Esophagus squamous epithelium (tissue), 5 donors: ENCODE measurements at places on chromosomes 3 and 15.
A peak's percentile ranks its signal among the peaks of the same experiment; 100 is the strongest.

GRCh38 chr3:29065211-29065785 lies 215.6 kb upstream of the RBMS3 start:
- peak; percentile 9 for DNase-seq

DNA sequence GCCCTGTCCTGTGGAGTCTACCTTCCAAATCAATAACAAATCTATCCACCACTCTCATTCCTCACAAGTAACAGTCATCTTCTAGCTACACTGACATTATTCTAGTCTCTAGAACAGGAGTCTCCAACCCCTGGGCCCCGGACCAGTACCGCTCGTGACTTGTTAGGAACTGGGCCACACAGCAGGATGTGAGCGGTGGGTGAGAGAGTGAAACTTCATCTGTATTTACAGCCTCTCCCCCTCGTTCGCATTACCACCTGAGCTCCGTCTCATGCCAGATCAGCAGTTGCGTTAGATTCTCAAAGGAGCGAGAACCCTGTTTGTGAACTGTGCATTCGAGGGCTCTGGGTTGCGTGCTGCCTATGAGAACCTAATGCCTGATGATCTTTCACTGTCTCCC lies 31.9 kb downstream of the ROBO2 start:
- DNase-seq: no peak

DNA sequence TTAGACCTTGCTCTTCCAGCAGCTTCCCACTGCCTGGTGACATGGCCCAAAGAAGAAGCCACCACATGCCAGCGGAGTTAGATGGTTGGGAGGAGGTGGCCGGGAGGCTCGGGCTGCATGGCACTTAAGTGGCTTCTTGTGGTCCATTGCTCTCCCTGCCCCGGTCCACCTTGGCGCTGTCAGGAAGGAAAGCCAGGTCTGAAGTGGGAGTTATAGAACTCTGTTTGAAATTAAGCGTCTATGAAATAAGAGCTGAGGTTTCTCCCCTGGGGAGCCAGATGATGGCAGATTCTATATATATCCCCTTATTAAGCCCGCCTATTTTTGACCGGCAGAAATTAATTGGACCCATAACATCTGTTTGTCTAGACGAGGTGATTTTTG lies 61.2 kb downstream of the ITGA11 start:
- no peak for DNase-seq

- no peak for DNase-seq
Measured at GRCh38 chr15:74423431-74424257, 10.1 kb downstream of the SEMA7A start.

DNA sequence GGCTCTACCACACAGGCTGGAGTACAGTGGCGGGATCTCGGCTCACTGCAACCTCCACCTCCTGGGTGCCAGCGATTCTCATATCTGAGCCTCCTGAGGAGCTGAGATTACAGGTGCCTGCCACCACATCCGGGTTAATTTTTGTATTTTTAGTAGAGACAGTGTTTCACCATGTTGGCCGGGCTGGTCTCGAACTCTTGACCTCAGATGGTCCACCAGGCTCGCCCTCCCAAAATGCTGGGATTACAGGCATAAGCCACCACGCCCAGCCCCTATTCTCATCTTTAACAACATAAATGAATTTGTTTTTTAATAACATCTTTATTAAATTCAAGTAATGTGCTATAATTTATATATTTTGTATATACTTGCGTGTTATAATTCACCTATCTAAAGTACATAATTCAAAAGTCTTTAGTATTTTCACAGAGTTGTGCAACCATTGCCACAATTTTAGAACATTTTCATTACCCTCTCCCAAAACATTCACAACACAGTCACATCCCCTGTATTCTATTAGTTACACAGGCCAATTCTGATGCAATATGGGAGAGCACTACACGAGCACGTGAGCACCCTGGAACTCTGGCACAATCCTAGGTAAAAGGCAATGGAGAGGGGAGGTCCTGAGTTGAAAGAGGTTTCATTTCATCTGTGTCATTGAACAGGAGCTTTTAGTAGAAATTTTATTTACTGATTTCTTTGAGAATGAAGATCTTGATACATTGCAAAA lies 21.2 kb upstream of the MTMR14 start:
- no peak for DNase-seq

GRCh38 chr3:193168931-193169330 lies 72.1 kb upstream of the PLAAT1 start:
- DNase-seq: no peak

DNA sequence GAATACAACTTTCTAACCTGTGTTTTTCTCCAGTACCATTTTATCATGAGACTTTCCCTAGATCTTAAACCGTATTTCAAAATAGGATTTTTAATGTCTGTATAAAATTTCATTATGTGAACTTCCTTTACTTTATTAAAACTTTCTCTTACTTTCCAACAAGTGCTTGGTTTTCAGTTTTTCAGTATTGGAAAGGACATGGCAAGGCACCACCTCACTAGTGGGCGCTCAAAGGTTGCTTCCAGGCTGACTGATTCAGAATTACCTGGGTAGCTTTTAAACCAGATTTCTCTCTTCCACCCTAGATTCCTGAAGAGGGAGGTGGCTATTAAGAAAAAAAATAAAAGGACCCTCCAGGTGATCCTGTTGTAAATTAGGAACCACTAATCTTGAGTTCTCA lies 236.6 kb downstream of the SOX2 start:
- no peak for DNase-seq

GRCh38 chr15:40415226-40415625 lies 9.6 kb downstream of the IVD start:
- DNase-seq: no peak

- DNase-seq: no peak
Measured at GRCh38 chr3:52809149-52809548, 14.6 kb downstream of the ITIH3 start.

DNA sequence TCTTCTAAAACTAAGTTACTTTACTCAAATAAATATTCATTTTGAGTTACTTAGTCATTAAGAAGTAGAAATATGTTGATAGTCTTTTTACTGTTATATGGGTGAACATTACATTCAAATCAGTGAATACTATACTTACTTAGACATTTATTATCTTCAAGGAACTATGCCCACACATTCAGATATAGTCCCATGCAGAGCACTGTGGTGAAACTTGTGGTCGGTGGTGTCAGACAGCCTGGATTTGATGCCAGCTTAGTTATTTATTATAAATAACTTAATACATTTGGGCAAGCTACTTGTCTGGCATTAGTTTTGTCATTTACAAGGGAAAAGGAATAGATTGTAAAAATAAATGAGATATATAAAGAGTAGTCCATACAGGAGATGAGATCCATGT lies 149.5 kb downstream of the RAP2B start:
- no peak for DNase-seq

DNA sequence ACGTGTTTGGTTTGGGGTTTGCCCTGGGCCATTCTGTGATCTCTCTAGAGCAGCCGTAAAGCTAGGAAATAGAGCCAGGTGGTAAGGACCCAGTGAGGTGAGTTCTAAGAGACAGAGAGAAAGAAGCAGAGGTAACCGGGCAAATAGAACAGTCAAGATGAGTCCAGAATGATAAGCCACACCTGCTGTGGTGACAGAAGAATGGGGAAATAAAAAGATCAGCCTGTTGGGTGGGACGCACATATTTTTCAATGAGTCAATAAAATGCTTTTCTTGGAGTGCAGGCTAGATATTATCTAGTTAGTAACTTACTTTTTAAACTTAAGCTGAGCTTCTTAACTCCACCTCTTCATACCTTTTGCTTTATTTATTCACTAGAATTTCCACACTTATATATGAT lies 135.0 kb downstream of the NFKBIZ start:
- no peak for DNase-seq

DNA sequence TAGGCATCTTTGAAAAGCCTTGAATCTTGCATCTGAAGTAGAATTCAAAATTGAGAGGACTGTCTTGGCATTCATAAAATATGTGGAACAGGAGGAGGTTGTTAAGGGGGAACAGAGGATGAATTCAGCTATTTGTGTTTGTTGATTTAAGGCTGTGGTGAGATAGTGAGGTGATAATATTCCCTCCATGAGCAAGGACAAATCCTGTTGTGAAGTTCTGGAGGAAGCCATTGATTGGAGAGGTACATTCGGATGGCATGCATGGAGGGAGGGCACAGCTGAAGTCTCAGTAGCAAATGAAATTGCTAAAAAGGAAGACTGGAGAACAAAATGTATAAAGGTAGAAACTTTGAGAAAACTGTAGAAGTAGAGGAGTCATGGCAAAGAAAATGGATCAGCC lies 443.8 kb downstream of the NLGN1 start:
- DNase-seq: no peak

DNA sequence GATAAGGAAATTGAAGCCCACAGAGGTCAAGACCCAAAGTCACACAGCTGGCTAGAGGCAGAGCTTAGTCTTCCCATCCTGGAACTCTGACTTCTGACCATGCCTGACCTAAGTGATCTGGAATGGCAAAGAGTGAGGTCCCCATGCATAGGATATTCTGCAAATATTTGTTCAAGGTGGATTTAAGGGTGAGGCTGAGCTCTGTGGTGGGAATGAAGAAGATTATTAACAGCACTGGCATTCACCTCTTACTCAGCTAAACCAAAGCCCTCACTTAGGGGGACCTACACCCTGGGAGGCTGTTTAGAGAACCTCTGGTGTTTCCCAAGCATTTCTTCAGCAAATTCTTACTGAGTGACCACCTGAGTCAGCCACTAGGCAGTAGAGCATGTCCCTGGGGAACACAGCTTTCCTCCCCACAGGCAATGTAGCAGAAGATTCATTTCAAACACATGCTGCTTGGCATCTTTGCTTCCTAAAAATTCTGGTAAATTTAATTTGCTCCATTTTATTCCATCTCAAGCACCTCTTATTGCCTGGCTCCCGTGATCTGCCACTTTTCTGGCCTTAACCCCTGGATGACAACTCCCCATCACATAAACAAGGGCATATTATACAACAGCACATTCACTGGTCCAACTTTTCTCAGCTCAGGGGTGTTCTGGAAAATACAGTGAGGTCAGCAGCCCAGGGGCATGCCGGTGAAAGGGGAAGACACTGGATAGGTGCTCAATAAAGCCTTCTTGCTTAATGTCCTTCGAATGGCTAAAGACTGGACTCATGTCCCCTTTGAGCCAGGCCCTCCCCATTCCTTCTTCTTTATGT lies 176.0 kb downstream of the ABHD5 start:
- DNase-seq: no peak

DNA sequence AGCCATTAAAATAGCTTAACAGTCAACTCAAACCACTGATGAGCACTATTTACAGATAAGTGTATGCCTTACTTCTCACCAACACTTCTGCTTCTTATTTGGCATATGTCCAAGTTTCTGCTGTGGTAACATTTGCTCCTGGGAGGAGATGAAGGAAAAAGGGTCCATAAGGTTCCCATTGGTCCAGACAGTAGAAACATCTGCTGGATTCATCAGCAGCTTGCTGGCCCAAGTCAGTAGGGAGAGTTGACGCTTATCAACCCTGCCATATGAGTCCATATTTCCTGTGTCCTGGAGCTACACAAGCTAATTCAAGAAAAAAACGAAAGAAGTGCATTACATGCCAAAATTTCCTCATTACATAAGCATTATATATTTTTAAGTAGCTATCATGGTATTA lies 824.5 kb downstream of the CADM2 start:
- DNase-seq: no peak

- DNase-seq: no peak
Measured at GRCh38 chr3:113268942-113269341, 57.6 kb downstream of the BOC start.

DNA sequence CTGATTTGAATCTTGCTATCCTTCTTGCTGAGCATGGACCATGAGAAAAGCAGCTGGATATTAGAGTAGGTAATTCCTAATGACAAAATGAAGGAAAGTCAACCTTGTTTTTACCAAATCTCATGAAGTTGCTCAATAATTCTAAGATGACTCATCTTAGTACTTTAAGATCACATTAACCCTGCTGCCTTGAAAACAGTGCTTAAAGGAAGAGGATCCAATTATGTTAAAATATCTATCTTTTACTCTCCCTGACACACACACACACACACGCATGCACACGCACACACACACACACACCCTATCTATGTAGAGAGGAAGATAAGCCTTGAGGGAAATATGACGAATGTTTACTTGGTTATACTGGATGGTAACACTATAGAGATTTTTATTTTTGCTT lies 16.0 kb upstream of the MYO1E start:
- DNase-seq: no peak

DNA sequence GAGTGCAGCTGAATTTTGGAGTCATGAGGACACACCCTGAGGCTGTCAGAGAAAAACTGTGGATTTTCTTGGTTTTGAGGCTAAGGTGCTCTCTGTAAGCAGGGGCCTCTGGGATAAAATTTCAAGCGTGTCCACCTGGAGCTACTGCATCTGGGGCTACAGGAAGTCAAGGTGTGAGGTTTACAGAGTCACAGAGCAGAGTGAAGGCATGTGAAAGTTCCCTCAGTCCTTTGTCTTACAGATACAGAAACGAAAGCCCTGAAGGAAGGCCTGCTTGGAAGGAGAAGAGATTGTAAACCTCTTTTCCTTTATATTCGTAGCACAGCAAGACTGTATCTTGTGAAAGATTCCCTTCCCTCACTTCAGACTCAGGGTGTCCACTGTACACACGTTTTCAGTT lies 138.6 kb downstream of the OPA1 start:
- no peak for DNase-seq
